Breast epithelium (tissue), 4 donors: ENCODE measurements at places on chromosomes 16 and 17. TPM values are rescaled to one million over a fixed set of nuclear protein-coding genes. Genes with fewer than 3 reads are reported as not detected.

Gene GAS2L2
- total RNA-seq: 0.29 TPM

Gene PPP1R27
- total RNA-seq: not detected

Gene PIRT
- under 0.01 TPM for total RNA-seq

DNA sequence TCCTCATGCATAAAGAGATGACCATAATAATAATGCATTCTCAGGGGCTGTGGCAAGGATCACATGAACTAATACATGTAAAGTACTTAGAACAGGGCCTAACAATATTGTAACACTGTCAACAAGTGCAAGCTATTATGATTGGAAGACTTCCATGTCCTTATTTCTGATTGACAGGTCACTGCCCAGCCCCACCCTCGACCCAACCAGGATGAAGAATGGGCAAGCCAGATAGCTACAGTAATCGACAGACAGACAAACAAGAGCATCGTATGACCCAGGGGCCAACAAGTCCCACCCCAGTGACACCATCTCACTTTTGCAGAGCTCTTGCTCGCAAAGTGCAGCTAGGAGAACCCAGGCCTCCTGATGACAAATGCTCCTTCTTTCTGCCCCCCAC lies 14.6 kb upstream of the MMP2 start:
- no peak for DNase-seq
- no peaks in the 10 kb centered on the region for H3K27me3 ChIP-seq

DNA sequence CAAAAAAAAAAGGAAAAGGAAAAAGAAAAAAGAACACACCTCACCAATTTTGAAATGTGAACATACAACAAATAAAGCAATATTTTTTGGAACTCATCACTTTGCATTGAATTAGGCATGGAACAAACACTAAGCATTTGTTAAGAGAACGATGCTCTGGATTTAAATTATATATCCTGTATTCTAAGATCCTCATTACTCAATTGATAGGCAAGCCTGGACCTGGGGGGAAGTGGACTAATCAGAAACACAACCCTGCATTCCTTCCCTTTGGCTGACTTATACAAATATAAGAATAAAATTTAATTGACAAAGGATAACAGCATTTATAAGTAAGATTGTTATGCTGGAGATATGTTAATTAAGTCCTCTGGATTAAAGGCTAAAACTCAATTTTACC lies 2.2 kb downstream of the GJC1 start:
- H3K27ac ChIP-seq: no peak overlapping the region
- no peak for DNase-seq

DNA sequence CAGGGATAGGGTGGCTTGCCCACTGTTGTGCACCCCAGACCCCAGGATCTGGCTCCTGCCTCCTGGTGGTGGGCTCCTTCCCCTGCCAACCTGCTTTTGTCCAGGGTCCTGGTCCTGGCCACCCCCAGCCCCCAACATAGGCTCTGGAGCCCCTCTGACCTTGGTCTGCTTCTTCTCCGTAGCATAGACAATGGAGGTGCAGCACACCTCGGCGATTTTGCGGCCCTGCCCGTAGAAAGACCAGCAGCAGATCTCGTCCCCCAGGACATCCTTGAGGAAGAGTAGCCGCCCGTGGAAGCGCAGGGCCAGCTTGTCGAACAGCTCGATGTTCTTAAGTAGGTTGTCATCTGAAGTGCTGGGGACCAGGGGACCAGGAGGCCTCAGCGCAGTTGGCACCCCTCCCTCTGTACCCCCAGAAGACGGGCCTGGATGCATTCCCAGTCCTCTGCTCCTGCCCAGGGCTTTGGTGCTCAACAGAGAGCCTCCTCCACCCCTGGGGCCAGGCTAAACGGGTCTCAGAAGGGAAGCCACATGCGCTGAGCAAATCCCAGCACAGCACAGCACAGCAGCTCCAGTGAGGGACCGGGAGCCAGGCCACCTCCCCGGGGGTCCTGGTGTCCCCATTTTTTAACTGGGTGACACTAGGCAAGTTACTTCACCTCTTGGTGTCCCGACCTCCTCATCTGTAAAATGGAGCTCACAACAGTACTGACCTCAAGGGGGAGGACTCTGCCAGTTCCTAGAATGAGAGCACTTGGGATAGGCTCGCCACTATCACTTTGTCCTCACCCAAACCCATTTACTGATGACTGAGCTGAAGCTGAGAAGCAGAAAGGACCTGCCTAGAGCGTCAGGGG lies 10.8 kb downstream of the ASPHD1 start:
- no peak overlapping the region for H3K4me3 ChIP-seq
- no peaks in the 10 kb centered on the region for H3K27me3 ChIP-seq

GRCh38 chr16:87266846-87267245 lies 50.3 kb downstream of the C16orf95 start:
- no peak for DNase-seq
- no peaks in the 10 kb centered on the region for H3K27me3 ChIP-seq
- H3K4me3 ChIP-seq: no peak overlapping the region
- no peak overlapping the region for H3K27ac ChIP-seq
- no peaks in the 10 kb centered on the region for H3K4me1 ChIP-seq

DNA sequence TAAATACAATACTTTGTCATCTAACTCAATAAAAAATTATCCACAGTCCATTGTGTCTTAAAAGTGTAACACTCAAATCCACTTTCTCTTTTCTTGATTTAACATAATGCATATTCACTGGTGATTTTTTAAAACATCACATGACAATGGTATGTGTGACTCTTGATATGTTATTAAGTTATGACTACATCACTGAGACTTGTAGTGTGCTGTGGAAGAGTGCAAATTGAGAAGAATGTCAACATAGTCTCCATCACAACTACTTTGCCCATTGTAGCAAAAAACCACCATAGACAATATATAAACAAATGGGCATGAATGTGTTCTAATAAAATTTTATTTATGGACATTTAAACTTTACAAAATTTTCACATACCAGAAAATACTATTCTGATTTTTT lies 380.7 kb upstream of the PMFBP1 start:
- no peak overlapping the region for H3K27ac ChIP-seq
- H3K4me1 ChIP-seq: no peaks in the 10 kb centered on the region
- no peaks in the 10 kb centered on the region for H3K36me3 ChIP-seq
- DNase-seq: no peak
- no peak overlapping the region for H3K4me3 ChIP-seq

DNA sequence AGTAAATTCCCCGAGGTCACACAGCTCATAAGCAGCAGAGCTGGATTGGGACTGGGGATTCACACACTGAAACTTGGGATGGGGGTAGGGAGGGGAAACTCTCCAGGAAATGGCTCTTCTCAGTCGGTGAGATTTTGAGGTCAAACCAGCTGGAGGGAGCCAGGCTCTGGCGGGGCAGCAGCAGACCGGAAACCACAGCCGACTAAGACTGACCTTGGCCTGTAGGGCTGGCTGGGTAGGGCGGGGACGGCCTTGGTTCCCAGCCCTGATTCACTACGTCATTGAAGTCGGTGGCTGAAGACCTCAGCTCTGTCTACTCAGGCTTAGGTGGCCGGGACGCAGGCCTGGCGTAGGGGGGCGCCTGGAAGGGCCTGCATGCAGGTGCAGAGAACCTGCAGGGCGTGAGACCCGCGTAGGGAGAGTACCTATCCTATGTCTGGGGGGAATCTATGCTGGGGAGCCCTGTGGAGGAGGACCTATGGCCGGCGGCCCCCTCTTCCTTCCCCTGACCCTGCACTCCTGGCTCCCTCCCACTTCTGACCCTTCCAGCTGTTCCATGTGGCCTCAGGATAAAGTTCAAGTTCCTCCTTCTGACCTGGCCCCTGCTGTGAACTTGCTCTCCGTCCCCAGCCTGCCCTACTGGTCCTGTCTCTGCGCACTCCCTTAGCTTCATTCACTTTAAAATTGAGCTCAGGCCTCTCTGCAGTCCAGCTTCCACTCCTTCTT lies 11.9 kb upstream of the SLC4A1 start:
- no peaks in the 10 kb centered on the region for H3K36me3 ChIP-seq
- no peaks in the 10 kb centered on the region for H3K27me3 ChIP-seq
- H3K4me1 ChIP-seq: no peaks in the 10 kb centered on the region
- no peak overlapping the region for H3K27ac ChIP-seq
- H3K4me3 ChIP-seq: no peak overlapping the region
- DNase-seq: no peak

- peaks cover 6% of the 10 kb centered on the region for H3K36me3 ChIP-seq
- no peak for DNase-seq
- no peaks in the 10 kb centered on the region for H3K4me1 ChIP-seq
- no peak overlapping the region for H3K4me3 ChIP-seq
- no peaks in the 10 kb centered on the region for H3K27me3 ChIP-seq
- no peak overlapping the region for H3K27ac ChIP-seq
Measured at GRCh38 chr16:58536278-58536677, 21.0 kb downstream of the SETD6 start.

DNA sequence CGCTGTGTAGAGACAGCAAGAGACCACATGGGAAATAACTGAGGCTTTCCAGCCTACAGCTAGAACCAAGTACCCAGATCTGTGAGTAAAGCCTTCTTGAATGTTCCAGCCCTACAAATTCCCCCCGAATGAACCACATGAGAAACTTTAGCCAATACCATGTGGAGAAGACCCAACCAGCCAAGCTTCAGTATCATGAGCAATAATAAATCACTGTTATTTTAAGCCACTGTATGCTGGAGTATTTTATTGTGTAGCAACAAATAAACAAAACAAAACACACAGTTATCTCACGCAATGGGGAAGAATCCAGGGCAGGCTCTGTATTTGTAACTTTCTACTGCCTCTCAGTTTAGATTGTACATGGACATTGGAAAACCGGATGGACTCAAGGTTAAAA lies 426.2 kb downstream of the CDH11 start:
- H3K4me1 ChIP-seq: no peaks in the 10 kb centered on the region
- H3K4me3 ChIP-seq: no peak overlapping the region
- no peak overlapping the region for H3K27ac ChIP-seq
- H3K27me3 ChIP-seq: no peaks in the 10 kb centered on the region
- H3K36me3 ChIP-seq: no peaks in the 10 kb centered on the region
